ENCODE measurements at places on chromosomes 12 and 14.

DNA sequence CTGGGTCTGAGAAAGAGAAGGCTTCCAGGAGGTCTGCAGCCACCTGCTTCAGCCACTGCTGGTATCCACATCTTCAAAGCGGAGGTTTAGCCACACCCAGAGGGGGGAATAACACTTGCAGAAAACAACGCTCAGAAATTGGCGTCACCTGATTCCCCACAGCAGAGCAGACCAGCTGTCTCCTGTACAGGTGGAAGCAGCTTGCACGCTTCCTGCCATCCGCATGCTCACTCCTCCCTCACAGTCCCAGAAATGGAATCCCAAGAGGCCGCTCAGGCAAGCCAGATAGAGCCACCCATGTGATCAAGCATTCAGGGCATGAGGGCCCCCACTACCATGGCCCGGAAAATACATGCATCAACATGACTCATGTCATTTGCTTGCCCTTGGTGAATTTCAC is 112.2 kb upstream of the DIO3 start:
- no peak for DNase-seq

DNA sequence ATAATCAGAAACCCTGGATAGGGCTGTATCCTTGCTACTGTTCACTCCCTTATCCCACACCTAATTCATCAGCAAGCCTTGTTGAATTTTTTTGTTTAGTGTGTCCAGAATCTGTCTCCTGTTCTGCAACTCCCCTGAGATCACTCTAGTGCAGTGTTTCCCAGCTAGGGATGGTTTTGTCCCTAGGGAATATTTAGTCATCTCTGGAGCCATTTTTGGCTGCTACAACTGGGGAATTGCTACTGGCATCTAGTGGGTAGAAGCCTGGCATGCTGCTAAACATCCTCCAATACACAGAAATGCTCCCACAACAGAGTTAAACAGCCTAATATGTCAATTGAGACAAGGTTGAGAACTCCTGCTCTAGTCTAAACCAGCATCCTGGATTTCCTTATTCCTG is 248.0 kb downstream of the NPAS3 start:
- DNase-seq, result no peak

- DNase-seq, result no peak
Observed at GRCh38 chr12:92138144-92138543, 7.5 kb downstream of the BTG1 start.

DNA sequence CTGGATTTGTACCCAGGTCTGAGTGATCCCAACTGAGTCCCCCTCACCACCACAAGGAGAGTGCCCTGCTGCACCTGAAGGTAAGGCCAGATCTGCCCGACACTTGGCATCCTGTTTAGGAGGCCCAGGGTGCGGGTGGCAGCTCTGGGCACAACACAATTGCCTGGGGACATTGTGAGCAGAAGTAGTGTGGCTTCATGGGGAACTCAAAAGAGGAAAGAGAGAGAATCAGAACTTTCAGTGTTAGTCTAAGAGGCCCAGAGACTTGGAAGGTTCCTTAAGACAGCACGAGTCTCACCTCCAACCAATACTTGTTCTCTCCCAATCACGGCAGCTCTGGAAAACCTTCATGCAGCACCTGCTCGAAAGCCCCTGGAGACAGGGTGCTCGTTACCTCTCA is 6.6 kb upstream of the SLC8B1 start:
- DNase-seq, result no peak

- no peak for DNase-seq
Observed at GRCh38 chr12:72717036-72717435, 444.9 kb downstream of the TRHDE start.

- peak; percentile 96 for DNase-seq
Observed at GRCh38 chr12:95805864-95806671, 15.5 kb upstream of the NTN4 start.

GRCh38 chr12:46518169-46518568 is 145.6 kb upstream of the SLC38A2 start:
- no peak for DNase-seq

Data from SW 1271 (cell line).